ENCODE measurements at places on chromosomes 5 and 9.

GRCh38 chr9:83473488-83473971, 64.7 kb downstream of the FRMD3 start:
- no peak for DNase-seq

DNA sequence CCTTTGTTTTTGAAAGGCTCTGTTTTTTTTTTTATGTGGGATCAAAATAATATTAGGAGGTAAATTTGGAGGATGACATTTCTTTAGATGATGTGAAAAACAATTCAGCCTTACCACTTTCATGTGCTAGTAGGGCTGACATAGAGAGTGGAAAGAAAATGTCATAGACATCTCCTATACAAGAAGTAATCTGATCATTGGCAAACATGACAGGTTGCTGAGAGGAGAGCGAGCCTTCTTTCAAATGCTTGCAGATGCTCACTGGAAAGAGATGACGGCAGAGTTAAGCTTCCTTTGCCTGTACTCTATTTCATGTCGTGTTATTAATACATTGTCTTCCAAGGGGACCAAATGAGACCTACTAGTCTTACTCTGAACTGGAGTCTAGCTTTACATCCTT, 160.1 kb upstream of the DAP start:
- DNase-seq = no peak

- no peak for DNase-seq
These were observed 209.5 kb downstream of the GNA14 start for GRCh38 chr9:77438653-77439052.

DNA sequence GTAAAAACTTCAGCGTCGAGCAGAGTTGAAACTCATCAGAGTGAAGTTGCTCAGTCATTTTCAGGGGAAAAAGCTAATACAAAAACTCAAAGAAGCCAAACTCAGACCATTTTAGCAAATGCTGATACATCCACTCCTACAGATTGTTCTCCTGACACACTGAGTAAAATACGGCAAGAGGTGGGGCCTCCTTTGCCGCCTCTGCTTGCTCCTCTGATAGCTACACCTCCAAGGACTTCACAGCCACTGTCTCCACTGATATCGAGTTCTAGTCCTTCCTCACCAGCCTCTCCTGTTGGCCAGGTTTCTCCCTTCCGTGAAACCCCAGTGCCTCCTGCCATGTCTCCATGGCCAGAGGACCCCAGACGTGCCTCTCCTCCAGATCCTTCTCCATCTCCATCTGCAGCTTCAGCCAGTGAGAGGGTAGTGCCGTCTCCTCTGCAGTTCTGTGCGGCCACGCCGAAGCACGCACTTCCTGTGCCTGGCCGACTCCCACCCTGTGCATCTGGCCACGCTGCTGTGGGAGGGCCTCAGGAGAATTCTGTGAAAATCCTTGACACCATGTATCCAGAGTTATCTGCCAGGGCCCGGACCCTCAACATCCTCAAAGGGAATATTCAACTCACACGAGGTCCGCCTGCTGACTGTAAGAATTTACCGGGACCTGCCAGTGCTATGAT, 41.7 kb downstream of the ICE1 start:
- no peak for DNase-seq

DNA sequence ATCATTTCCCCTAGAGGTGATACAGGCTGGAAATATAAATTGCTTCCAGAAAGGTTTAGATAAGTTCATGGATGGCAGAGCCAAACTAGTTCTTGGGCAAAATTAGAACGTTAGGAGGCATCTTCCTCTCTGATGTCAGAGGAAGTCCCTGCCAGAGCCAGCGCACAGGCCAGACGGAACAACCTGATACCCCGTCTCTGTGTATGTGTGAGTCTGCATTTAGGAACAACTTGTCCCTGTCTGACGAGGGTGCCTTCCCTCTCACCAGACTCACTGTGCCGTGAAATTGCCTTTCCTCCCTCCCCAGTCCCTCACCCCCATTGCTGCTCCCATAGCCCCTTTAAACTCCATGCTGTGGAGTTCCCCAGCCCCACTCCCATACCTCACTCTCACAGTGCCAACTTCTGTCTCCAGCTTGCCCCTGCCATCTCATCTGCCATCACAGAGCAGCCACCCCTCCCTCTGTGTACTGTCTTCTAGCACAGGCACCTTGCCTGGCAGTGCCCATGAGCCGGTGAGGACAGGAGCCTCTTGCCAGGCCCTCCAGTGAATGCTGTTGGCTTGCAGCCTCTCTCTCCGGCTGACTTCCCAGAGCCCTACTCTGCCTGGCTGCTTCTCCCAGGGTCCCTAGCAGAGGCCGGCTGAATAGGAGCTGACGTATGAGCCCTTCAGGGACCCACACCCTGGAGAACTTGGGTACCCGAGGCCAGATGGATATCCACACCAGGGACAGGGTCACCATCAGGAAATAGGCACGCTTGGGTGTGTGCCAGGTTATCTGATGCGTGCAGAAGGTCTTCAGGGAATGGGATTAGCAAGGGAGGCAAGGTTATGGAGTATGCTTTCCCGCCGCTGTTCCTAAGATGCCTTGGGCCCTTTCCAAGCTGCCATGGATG, 26.7 kb downstream of the UNC5A start:
- no peak for DNase-seq

DNA sequence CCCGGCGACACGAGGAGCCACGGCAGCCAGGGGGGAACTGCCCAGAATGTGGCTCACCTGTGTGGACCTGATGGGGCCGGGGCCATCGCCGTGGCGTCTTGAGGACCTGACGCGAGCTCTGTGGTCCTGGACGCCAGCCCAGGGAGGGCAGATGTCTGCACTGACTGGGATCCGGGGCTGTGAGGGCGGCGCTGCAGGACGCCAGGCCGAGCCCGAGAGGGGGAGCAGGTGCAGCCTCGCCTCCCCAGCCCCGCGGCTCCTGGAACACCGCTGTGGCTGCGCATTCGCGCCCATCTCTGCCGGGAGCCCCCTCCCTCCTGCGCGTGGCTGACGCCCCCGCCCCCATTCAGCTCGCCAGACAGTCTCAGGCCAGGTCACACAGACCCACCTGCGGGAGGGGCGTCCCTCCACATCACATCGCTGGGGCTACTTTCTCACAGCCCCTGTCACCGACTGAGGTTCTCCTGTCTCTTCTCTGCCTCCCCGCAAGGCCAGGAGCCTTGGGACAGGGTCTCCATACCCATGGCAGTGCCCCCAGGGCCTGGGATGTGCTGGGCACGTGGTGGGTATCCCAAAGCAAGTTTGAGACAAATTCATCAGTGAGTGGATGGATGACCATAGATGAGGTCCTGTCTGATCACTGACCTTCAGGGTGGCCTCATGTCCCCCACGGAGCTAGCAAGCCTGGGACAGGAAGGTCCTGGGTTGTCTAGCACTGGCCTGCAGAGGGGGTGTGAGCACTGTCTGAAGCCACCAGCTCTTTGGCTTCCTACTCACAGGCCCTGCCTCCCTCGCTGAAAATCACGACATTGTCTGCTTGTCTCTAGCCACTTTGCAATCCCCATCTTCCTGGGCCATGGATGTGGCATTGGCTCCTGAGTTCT, 47.3 kb downstream of the RASGEF1C start:
- peak; percentile 49 for DNase-seq

- no peak for DNase-seq
These were observed 56.6 kb downstream of the TEK start for GRCh38 chr9:27165670-27166069.

GRCh38 chr5:96327722-96328121, 105.3 kb downstream of the PCSK1 start:
- no peak for DNase-seq

- peak; percentile 73 for DNase-seq
These were observed 79.4 kb downstream of the ESM1 start for GRCh38 chr5:54905942-54906537.

DNA sequence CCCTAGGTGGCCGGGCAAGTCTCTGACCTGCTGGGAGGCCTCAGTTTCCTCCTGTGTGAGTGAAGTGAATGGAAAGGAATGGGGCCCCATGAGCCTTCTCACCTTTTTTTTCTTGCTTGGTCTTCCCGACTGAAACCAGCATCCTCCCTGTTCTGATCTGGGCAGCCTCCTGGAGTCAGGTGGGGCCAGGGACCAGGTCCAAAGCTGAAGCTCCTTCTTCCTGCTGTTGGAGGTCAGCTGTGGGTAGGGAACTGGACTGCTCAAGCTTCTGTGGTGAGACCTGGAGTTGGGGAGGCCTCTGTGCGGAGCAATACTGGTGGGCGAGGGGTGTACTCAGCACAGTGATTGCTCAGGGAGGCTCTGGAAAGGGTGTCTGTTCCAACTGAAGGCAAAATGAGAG, 99.7 kb downstream of the PCSK1 start:
- no peak for DNase-seq

GRCh38 chr5:31479706-31480105, 52.2 kb downstream of the DROSHA start:
- no peak for DNase-seq

GRCh38 chr5:76610196-76610595, 13.0 kb downstream of the F2RL2 start:
- no peak for DNase-seq

GRCh38 chr5:110099572-110099971, 409.8 kb downstream of the MAN2A1 start:
- DNase-seq = no peak

DNA sequence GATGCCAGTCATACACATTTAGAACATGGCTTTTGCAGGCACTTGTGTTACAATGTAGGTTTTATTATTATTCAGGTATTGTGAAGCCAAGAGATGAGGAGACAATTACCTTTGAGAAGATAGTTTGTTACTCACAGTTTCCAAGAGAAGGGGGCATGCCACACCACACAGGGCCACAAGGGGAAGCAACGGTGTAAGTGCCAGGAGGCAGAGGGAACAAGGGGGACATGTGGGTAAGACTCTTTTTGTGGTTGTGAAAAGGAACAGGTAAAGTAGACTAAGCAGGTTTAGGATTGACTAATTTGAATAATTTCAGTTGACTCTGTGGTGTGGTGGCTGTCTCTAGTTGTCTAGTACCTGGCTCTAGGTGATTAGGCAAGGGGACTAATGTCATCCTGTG, 191.2 kb downstream of the TRPM6 start:
- DNase-seq = no peak

- DNase-seq = no peak
These were observed 7.3 kb downstream of the PAPPA start for GRCh38 chr9:116160676-116161571.

- DNase-seq = no peak
These were observed 339.5 kb upstream of the RFX3 start for GRCh38 chr9:3865141-3865772.

GRCh38 chr5:132256086-132256782, 1.3 kb upstream of the PDLIM4 start:
- DNase-seq = no peak
